Activated CD4-positive, alpha-beta T cell treated with anti-CD3 and anti-CD28 coated beads, Interleukin-2, amount 50 U/mL, for 4 hours (primary cell): ENCODE measurements at places on chromosomes 4 and X.

DNA sequence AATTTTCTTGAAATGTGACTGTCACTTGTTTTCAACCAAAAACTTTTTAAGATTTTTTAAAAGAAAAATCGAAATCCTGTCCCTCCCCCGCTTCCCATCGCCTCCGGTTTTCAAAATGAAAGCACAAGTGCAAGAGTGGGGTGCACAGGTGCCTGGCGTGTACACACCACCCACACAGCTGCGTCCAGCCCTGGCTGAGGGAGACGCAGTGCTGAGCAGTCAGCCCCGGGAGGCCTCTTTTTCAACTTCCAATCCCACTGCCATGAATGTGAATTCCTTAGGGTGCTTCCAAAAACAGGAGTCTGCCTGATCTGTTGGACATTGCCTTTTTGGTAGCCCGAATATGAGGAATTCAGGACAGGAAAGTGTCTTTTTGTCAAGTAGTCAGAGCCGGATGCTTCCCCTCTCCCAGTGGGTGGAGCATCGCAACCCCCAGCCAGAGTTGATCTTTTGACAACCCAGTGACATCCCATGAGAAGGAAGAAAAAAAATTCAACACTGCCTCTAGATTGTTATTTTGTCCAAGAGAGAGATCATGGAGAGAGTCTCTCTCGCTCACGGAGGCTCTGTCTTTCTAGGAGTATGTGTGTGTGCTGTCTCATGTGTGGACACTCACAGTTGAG is 8.9 kb downstream of the PRRG3 start:
- DNase-seq, result no peak

- DNase-seq, result no peak
These were observed 16.3 kb upstream of the XAGE2 start for GRCh38 chrX:52352551-52352950.

- DNase-seq, result no peak
These were observed 25.4 kb downstream of the SEC31A start for GRCh38 chr4:82865592-82865991.

- DNase-seq, result no peak
These were observed 23.4 kb upstream of the ENPEP start for GRCh38 chr4:110452546-110452945.

GRCh38 chrX:105636667-105637066 is 185.7 kb upstream of the NRK start:
- DNase-seq, result no peak

DNA sequence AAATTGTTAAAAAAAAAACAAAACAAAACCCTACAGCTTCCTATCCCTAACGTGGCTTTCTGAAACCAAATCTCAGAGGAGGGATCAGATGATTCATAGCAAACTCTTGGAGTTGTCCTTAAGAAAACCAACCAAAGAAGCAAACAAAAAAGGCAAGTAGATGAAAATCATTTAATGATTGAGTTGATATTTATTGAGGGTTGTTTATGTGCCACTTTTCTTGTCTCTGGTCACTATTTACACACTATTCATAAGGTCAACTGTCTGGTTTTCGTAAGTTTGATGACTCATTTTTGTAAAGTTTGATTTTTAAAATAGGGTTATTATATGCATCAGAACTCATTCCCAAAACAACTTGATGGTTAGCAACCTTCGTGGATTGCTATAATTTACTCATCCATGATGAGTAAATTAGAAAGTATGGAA is 133.4 kb downstream of the UNC5C start:
- no peak for DNase-seq

GRCh38 chr4:100428051-100428450 is 89.8 kb downstream of the EMCN start:
- no peak for DNase-seq

DNA sequence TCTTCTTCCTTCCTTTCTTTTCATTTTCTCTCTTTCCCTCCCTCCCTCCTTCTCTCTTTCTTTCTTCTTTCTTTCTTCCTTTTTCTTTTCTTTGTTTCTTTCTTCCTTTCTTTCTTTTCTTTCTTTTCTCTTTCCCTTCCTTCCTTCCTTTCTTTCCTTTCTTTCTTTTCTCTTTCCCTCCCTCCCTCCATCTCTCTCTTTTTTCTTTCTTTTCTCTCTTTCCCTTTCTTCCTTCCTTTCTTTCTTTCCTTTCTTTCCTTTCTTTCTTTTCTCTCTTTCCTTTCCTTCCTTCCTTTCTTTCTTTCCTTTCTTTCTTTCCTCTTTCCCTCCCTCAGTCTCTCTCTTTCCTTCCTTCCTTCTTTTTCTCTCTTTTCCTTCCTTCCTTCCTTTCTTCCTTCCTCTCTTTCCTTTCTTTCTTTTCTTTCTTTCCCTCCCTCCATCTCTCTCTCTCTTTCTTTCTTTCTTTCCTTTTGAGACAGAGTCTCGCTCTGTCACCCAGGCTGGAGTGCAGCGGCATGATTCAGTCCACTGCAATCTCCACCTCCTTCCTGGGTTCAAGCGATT is 44.4 kb downstream of the CRLF2 start:
- DNase-seq, result no peak

DNA sequence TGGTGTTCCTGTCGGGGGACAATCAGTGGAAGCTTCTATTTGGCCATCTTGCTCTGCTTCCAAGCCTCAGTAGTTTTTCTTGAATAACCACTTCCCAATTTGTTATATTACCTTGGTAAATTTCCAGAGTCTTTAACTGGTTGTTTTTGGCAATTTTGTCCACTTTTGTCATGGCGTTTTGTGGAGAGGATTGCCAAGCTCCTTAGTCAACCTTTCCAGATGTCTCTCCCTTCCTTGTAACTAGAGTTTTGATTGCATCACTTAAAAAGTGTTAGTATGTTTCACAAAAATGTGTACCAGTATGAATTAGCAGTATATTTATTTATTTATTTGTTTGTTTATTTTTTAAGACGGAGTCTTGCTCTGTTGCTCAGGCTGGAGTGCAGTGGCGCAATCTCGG is 15.8 kb upstream of the UXT start:
- no peak for DNase-seq

DNA sequence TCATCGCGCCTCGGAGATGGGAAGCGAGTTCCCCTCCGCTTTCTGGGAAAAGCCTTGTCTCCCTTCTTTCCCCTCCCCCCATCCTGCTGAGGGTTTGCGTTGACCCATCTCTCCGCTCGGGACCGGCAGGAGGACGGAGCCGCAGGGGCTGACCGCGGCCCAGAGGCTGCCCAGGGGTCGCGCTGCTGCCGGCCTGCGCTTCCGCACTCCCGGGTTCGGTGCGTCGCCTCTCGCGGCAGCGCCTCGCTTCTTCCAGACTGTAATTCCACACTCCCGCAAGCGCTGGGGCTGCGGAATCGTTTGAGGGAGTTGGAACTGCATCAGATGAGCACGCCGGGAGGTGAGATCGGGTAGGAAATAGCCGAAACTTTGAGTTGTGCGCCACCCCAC is 88.3 kb downstream of the BCOR start:
- DNase-seq, result no peak

GRCh38 chr4:41258783-41259182 is 2.1 kb downstream of the UCHL1 start:
- DNase-seq, result no peak

DNA sequence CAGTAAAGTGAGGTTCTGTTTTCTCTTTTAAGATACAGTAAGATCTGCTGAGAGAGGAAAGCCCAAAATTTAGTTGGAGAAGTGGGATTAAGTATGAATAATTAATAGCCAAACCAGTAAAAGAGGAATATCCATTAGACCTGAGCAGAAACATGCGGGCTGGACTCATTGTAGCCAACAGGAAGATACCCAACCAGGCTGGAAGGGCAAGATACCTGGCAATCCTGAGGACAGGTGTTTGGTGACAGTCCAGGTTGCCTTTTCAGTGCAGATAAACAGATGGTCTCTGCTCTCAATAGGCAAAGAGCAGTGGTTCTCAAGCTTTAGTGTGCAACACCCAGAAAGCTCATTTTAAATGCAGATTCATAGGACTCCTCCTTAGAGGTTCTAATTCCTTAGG is 980.8 kb upstream of the GRID2 start:
- no peak for DNase-seq

GRCh38 chr4:152073351-152074087 is 312.7 kb upstream of the GATB start:
- no peak for DNase-seq

GRCh38 chrX:29941287-29941686 is 274.1 kb upstream of the MAGEB2 start:
- DNase-seq, result no peak

DNA sequence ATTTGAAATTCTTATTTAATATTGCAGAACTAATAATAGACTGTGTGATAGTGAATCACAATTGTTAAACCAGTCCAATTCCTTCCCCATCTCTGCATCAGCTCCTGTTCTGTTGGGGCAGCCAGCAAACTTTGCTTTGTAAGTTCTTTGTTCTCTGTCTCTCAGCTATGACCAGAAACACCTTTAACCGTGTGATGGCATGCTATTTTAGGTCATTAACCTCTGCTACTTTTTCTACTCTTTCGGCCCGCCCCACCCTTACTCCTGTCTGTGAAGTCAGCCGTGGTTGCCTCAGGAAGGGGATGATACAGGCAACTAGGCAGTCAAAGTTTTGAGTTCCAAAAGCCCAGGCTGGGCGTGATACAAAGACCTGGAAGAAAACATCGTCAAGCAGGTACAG is 51.3 kb upstream of the EGFL6 start:
- no peak for DNase-seq
